Stimulated activated CD8-positive, alpha-beta memory T cell treated with anti-CD3 and anti-CD28 coated beads, Interleukin-4, amount 100 ng/mL, for 1 hour (primary cell): ENCODE measurements at places on chromosomes 11 and 22.

DNA sequence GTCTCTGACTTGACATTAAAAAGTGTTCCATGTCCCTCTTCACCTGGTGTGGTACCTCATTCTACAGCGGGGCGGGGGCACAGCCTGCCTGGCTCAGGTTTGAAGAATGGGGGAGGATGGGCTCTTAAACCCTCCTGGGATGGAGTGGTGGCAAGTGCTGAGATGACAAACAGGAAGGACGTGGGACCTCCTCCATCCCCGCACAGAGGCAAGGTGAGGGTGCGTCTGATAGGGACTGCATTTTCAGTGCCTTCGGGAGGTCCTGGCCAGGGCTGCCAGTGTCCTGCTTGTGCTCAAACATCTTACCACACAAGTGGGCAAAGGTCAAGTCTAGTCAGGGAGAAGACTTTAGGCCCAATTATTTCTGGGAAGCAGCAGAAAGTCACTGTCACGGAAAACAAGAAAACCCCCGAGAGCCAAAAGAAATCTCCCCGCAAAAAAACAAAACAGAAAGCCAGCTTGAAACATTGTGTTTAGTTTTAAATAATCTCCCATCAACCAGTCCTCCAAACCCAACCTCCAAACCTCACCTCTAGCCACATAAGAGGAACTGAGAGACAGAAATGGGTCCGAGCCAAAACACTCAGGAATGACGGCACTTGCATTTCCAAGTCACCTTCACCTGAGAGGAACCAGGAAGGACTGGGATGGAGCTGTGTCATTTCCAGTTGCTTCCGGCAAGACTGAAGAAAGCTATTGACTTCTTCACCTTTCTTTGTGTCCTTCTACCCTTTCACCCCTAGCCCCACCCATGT, 966.5 kb downstream of the NTM start:
- DNase-seq = no peak

DNA sequence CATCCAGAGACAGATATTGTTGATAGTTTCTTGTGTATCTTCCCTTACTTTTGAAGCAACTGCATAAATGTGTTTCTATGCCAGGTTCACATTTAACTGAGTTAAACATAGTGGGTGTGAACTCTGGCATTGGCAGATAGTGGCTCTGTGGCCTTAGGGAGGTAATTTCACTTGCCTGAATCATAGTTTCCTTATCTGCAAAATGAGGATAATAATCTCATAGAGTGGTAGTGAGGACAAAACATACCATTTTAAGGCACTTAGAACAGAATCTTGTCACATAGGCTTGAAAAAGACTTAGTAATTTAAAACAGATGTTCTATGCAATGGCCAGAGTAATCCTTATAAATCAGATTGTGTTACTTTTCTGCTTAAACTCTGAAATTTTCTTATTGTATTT, 56.4 kb upstream of the SYN3 start:
- DNase-seq = no peak

GRCh38 chr22:44130076-44130711, 50.5 kb upstream of the PARVG start:
- DNase-seq = no peak

DNA sequence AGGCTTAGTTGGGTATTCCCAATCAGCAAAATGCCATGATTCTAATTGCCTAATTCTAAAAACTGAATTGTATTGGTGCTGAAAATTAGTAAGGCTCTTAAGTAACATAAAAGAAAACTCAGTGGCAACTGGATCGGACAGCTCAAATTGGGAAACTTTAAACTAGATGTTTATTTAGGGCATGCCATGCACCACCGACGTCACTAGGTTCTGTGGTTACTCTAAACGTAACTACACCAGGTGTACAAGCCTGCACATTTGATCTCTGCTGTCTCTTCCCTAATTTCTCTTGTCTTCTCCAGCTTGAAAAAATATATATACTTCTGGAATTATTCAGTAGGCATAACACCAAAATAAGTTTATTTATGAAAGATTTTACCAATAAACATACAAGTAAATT, 378.2 kb downstream of the DCDC1 start:
- DNase-seq = no peak

DNA sequence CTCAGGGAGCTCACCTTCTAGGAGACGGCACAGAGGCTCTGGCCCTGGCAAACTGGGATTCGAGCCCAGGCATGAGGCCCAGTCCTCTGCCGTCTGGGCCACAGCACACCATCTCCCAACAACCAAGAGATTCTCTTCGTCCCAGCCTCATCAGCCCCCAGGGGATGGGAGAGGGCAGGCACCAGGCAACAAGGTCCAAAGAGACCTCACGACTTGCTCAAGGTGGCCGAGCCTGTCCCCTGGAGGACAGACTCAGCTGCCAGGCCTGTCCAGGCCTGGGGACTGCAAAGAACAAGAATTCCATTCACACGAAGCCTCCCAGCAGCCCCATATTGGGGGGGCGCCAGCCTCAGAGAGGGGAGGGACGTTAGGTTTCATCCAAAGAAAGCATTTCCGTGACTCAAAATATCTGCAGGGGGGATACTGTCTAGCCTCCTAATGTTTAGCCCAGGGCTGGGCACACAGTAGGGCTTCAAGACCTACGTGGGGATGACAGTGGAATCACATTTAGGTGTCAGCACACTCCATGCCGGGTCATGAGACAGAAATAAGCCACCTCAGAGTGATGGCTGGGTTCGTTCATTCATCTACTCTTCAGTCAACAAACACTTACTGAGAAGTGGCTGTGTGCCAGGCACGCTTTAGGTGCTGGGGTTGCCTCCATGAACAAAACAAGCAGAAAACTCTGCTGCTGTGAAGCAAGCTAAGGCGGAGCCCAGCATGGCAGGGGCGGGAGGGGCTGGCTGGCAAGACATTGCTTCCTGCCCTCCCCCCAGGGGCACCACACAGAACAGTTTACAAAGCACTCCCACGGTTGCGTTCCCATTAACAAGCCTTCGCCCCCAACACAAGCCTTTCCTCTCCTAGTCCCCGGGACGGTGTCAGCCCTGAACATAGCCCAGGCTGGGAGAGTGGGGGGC, 1.2 kb downstream of the CARNS1 start:
- DNase-seq = peak; percentile 74

- DNase-seq = peak; percentile 25
These were observed 36.9 kb upstream of the CLPB start for GRCh38 chr11:72471005-72471898.

GRCh38 chr11:118106789-118107335, 20.1 kb upstream of the SMIM35 start:
- DNase-seq = no peak

DNA sequence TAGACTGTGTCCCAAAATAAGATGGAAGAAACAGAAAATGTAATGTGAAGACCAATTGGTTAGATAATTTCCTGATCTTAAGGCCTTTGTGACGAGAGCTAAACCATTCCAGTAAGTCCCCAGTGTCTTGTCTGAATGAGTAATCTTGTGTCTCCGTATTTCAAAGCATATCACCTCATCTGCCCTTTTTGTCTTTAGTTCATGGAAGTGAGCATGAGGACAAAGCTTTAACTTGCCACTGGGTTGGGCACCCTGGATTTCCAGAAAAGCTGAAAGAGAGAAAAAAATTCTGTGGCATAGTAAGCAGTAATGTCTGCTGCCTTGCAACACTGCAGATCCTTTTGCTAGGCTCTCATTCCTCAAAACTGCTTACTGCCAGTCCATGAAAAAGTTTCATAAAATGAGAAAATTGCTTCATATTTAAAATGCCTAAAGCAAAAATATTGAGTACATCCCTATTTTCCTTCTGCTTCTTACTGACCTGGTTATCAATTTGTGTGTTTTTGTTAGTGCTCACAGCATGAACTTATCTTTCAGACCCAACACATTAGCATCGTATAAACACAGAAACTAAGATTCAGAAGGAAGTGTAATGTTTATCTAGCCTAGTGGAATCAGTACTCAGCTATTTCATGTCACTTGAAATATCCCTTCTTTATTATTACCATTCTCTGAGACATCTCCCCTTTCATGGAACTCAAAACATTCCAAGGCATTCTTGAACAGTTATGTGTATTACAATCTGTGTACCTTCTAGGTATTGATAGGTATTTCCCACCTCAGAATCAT, 5.3 kb downstream of the CASP12 start:
- DNase-seq = no peak

GRCh38 chr22:28243539-28243938, 324.5 kb upstream of the PITPNB start:
- no peak for DNase-seq

- no peak for DNase-seq
These were observed 23.6 kb downstream of the NNMT start for GRCh38 chr11:114319716-114320328.

DNA sequence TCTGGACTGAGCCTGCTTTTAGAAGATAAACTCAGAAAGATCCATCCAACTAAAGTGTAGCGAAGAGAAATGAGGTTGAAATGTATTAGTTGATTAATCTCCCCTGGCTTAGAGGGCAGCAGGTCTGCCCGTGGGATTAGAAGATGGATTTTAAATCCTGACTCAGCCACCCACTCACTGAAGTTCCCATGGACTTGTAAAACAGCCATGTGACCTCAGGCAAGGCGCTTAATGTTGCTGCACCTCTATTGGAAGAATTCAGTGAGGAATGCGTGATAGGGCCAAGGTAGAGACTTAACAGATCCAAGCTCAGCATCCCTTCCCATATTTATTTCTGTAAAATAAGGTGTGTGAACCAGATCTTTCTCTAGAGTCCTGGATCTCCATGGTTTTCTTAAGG, 45.1 kb upstream of the ELF5 start:
- no peak for DNase-seq

DNA sequence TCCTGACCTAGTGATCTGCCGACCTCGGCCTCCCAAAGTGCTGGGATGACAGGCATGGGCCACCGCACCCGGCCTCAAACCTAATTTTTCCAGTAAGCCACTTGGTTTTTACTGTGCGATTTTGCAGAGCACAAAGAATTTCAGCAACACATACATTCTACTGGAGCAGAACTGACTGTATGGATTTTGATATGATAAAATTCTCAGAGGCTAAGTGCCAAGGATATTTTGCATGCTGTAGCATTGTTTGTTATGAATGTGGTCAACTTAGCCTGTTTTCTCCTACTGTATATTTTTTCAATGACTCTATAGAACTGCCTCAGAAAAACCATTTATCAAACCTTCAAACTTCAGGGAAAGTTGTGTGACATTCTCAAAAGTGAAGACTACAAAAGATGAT, 89.2 kb downstream of the FAT3 start:
- DNase-seq = no peak

- DNase-seq = no peak
These were observed 1.7 kb downstream of the SLC37A4 start for GRCh38 chr11:119029069-119029339.

DNA sequence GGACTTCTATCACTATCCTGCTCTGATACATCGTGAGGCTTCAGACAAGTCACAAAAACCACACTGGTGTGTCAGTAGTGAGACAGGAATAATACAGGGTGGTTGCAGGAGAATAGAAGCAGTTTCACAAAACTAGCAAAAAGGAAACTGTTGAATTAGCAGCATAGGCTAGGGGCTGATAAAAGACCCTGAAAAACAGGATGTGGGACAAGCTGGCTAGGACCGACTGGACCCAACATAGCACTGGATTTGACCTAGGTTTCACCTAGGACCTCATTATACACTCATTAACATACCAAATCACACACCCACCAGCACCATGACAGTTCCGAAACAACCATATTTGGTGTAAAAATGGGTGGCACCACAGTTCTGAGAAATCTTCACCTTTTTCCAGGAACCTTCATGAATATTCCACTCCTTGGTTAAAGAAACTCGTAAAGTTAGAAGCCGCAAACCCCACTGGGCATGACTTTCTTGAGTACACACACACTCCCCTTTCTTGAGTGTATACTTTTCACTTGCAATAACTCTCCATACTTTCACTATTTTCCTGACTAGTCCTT, 76.2 kb downstream of the SLC1A2 start:
- DNase-seq = no peak

DNA sequence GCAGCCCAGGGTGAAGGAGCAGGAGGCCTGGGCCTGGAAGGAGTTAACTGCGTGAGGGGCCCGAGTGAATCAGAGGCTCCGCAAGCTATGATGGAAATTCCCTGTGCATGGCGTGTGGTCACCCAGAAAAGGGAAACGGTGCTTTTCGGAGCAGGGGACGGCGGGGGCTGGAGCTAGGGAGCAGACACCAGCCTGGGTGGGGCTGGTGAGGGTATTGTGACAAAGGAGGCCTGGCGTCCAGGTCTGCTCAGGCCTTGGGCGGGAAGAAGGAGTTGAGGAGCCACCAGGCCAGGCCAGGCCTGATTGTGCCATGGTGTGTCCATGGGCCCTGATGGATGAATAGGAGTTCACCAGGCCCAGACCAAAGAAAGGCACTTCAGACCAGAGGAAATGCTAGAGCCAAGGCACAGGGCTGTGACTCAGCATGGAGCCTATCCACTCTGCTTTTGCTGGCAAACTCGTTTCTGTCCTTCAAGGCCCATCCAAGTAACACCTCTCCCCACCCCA, 12.8 kb upstream of the SPI1 start:
- DNase-seq = no peak

- peak; percentile 37 for DNase-seq
These were observed 11.7 kb downstream of the PHRF1 start for GRCh38 chr11:587978-588380.

- DNase-seq = no peak
These were observed 175.7 kb upstream of the PITPNB start for GRCh38 chr22:28094771-28095170.

DNA sequence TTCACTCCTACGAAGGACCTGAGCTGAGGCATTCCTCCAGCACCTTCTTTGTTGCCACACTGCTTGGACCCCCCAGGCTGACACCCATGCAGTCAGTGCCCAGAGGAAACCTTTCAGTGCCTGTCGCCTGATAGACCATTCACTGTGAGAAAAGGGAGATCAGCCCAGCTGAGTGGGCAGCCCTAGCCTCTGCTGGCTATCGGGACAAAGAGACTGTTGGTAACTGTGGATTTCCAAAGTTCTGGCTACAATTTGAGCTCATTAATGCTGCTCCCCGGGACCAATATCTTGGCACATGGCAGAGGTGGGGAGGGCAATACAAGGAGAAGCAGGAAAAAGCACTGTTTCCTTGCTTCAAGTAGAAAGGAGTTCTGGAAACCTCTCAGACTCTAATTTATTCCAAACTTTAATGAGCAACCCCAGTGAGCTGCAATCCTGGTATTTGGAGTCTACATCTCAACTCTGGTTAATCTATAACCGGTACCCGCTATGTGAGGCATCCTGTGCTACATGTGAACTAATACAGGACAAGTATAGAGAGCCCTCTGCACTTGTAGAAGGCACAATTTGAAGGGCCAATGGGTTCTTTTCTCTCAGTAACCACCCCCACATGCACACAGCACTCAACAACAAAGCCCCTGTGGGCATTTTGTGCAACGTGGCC, 200.7 kb upstream of the NCAM1 start:
- DNase-seq = no peak

DNA sequence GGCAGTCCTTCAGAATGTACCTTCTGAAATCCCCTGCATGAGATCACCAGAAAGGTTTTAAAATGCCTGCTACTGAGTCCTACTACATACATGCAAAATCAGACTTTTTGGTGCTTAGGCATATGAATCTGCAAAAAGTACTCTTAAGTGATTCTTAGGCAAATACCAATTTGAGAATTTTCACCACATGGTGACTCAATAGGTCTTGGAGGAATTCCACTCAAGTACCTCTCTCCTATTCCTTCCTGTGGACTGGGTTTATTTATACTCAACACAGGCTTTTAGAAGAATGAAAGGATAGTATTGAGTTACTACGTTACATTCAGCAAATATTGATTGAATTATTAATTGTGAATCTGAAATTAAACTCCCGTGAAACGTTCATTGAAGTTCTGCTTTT, 223.9 kb downstream of the CNTN5 start:
- no peak for DNase-seq
